ENCODE measurements at places on chromosomes 3 and 15.

DNA sequence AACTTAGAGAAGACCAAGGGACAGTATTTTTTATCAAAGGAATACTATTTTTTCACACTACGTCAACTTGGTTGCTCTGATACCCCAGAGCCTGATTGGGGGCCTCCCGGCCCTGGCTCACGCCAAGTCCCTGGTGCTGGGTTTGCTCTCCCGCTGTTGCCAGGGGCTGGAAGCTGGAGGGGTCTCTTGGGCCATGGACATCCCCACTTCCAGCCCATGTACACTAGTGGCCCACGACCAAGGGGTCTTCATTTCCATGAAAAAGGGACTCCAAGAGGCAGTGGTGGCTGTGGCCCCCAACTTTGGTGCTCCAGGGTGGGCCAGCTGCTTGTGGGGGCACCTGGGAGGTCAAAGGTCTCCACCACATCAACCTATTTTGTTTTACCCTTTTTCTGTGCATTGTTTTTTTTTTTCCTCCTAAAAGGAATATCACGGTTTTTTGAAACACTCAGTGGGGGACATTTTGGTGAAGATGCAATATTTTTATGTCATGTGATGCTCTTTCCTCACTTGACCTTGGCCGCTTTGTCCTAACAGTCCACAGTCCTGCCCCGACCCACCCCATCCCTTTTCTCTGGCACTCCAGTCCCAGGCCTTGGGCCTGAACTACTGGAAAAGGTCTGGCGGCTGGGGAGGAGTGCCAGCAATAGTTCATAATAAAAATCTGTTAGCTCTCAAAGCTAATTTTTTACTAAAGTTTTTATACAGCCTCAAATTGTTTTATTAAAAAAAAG, 20.3 kb upstream of the BSN start:
- DNase-seq, result no peak

- no peak for DNase-seq
Observed at GRCh38 chr15:60573936-60574335, 95.0 kb upstream of the ICE2 start.

DNA sequence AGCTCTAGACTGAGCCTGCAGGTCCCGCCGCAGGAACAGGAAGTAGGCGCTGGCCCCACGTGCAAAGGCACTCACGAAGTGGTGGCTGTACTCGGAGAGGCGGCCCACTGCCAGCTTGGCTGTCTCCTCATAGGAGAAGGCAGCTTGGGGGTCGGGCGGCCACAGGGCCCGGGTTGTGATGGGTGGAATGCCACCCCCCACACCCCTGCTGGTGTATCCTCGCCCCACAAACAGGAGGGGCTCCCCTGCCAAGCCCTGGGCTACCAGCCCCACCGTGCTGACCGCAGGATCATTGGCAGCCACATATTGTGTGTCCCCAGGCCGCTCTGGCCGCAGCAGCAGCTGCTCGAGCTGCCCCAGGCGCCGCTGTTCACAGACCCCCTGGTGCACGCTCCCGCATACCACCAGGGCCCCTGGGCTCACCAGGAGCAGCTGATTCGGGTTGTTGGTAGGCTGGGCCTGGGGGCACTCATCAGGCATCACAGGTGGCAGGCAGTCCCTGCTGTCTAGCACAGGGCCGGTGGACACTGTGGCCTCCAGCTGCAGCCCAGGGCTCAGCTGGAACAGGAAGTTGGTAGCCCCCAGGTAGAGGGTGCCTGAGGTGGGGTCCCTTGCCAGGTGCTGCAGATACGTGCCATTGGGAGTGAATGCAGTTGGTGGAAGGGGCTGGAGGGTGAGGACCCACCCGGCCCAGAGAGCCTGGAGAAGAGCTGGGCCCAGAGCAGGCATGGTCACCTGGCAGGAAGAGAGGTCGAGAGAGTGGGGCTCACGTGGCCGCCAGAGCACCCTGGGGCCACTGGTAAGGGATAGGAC, 5.8 kb downstream of the PLXNB1 start:
- DNase-seq, result no peak

GRCh38 chr3:133805702-133806475, at the start of gene SRPRB:
Gene SRPRB (plus strand): TSS chr3:133805815. CDS start chr3:133805849, 34 bp downstream.
- peak; percentile 92 for DNase-seq

GRCh38 chr15:95946241-95946640, 384.3 kb upstream of the NR2F2 start:
- DNase-seq, result no peak

- no peak for DNase-seq
Observed at GRCh38 chr3:152586974-152587373, 248.0 kb upstream of the P2RY1 start.

GRCh38 chr3:184240384-184241140, 8.2 kb downstream of the ALG3 start:
- DNase-seq, result no peak

GRCh38 chr3:45145681-45146614, at the start of gene CDCP1:
Gene CDCP1 (minus strand): TSS chr3:45146378. CDS start chr3:45146287, 91 bp downstream.
- peak; percentile 37 for DNase-seq

GRCh38 chr3:123547881-123548519, 36.9 kb downstream of the HACD2 start:
- DNase-seq, result no peak

DNA sequence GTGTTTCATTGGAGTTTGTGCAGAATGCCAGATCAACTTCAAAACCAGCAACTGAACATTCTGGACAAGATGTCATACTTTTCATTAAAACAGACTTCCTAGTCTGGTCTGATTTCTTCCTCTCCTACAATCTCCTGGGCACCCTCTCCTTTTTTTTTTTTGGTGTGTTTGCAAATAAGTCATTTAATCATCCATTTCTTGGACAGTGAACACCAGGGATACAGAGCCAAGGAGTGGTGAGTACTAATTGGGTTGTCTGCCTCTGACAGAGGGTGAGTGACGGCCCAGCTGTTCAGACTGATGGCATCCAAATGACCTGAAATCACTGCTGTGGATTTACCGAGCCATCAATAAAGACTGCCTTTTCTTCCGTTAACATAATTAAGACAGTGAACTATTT, 158.0 kb downstream of the STT3B start:
- no peak for DNase-seq

- no peak for DNase-seq
Observed at GRCh38 chr3:154967090-154967489, 113.0 kb upstream of the MME start.

DNA sequence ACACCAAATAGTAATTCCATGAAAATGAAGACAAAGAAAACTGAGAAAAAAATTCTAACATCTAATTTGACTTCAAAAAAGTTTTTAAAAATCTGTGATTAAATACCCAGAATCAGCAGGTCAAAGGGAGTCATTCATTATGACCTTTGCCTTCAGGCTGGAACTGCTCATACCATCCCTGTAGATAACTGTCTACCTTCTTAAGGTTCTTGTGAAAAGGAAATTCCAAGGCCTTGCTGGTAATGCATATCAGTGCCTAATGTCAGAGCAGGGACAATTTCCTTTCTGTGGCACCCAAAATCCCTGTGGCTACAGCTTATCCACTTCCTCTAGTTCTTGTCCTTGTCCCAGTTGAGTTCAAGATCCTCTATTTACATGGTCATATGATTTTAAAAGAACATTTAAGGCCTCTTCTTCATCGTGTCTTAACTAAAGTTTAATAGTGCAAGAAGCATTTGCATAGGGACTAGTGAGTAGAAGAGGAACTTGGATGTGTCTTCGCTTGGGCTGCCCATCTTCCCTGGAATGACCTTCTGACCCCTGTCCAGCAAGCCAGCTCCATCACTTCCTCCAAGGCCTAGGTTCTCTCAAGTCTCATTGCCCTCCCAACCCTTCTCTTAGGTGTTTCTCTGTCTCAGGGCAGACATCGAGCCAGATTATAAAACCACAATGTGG, 8.7 kb upstream of the PLCL2 start:
- no peak for DNase-seq

DNA sequence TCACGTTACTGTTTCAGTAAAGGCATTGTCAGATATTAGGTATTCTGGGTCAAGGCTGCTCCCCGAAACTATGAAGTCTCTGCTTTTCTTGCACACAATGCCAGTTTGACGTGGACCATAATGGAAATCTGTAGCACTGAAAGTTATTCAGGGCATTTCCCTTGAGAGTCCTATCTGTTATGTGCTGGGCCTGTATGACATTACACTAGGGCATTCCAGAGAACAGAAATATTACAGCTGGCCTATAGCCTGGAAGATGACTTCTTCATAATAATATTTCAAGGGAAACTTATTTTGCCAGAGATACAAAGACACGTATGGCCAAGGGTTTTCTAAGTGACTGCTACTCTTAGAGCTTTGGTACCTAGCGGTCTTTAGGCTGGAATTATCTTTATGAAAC, 613.6 kb upstream of the CBLB start:
- DNase-seq, result no peak

GRCh38 chr15:39896846-39897245, 23.2 kb downstream of the GPR176 start:
- DNase-seq, result no peak

GRCh38 chr3:127165694-127166485, 27.0 kb upstream of the PRR23E start:
- no peak for DNase-seq

DNA sequence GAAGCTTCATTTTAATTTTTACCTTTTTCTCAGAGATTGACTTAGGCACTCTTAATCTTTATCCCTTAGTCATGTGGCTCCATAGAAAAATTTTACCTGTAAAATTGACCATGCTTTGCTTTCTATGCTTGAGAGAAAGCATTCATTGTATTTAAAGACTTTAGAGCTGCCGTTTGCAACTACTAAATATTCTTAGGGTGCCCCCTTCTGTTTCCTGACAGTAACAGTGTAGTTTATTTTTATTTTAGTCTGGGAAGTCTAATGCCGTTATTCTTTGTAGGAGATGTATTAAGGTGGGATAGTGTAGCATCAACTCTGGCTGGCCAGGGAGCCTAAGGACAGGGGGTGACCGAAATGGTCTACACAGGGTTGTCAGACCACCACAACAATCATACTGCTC, 84.5 kb upstream of the SYNPR start:
- no peak for DNase-seq

DNA sequence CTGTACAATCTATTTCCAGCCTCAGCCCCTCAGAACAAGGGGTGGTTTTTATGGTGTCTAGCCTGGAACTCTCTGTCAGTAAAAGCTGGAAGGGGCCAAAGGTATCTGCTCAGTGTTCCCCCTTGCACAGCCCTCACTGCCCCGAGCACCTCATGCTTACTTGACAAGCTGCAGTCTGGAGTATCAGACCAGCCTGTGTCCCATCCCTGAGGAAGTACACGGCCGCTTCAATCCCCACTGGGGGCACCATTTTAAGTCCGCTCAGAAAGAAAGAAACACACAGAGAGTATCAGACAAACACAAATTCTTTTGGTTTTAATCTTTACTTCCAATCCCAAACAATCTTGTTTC, 32.4 kb downstream of the UMPS start:
- DNase-seq, result no peak

DNA sequence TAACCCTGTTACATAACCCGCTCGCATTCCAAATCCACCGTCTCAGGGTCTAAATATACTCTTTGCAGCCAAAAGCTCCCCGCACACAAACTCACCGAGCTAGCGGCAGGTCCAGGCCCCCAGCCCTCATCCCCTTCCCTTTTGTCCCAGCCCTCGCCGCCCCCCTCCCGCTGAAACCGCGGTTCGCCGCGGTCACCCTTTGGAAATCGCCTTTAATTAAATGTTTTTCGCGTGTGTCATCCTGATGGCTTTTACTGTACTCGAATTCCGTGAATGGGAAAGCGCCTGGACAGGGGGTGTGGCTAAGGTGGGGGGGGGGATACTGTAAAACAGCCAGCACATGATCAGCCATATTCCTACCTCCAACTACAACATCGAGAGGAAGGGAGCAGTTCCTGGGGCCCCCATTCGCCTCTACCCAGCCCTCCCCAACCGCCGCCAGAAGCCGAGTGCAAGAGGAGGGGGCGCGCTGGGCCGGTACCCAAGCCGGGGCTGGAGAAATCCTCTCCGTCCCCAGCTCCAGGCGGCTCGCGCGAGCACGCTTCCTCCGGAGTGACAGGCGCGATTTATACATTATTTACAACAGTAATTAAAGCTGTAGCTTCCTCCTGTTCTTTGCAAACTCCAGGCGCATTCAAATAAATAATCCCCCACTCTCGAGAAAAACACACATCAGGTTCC, 1.7 kb downstream of the RORA start:
- no peak for DNase-seq

DNA sequence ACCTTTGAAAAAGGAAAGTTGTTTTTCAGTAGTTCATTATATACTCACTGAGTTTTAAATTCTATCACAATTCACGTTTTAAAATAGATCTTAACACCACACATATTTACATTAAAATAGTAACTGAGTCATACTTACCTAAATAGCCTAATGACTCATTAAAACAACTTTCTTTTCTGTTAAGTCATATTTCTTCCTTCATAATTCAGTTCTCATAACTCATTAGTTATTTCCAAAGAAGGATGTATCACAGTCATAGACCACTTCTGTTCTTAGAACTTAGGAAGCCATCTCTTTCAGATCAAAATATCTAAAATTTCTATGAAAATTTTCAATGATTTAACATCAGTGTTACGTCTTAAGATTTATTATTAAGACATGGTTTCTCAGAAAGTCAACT, 885.9 kb downstream of the FHIT start:
- DNase-seq, result no peak

- no peak for DNase-seq
Observed at GRCh38 chr15:57418635-57419034, 42.3 kb downstream of the CGNL1 start.

DNA sequence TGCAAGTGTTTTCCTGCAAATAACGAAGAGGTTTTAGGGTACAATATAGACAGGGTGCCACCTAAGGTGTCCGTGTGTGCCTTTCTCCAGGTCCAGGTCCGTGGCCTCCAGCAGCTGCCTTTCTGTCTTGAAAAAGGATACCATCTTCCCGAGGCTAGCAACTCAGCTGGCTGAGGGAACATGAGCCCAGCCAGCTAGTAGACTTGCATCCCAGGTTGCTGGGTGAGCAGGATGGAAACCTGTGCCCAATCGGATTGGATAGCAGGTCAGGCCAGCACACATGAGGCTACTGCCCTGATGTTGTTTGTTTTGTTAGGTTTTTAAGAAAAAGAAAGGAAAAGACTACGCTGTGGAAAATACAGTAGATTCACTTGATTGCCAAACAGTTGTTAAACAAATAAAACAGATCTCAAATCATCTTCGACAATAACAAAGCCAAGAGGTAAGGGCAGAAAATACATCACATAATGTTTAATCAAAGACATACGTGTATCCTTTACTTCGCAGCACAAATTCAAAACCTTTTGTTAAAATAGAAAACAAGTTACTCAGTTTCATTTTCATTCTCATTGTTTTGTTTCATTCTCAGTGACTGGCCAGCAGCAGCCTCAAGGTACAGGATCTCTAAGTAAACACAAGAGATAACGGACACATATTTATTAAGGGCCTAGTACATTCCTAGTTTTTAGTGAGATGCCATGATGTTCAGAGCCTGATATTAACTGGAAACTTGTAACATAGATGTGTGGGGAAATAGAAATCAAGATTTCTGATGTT, 661.2 kb upstream of the NR2F2 start:
- DNase-seq, result no peak

- DNase-seq, result peak; percentile 23
Observed at GRCh38 chr15:58748852-58749531, 515 bp downstream of the ADAM10 start.

GRCh38 chr3:52527039-52527731, 6.5 kb downstream of the NT5DC2 start:
- no peak for DNase-seq
